NCI-H774 (cell line): ENCODE measurements at places on chromosomes 7 and 10.

GRCh38 chr10:51667678-51668335 is 31.6 kb downstream of the CSTF2T start:
- no peak for DNase-seq

DNA sequence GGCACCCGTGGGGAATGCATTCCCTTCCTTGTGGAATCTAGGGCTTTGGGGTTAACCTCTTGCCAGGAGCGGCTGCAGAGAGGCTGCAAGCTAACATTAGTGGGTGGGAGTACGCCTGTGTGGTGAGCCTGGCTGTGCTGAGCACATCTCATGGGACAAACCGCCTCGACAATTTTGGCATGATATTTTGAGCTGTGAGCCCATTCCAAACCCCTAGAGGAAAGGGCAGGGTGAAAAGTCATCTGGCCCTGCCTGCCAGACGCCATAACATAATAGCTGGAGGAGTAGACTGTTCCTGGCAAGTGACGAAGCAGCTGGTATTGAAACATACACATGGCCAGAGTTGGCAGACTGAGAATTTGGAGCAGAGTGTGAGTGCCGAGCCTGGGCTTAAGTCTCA is 110.0 kb downstream of the TACC2 start:
- DNase-seq = no peak

DNA sequence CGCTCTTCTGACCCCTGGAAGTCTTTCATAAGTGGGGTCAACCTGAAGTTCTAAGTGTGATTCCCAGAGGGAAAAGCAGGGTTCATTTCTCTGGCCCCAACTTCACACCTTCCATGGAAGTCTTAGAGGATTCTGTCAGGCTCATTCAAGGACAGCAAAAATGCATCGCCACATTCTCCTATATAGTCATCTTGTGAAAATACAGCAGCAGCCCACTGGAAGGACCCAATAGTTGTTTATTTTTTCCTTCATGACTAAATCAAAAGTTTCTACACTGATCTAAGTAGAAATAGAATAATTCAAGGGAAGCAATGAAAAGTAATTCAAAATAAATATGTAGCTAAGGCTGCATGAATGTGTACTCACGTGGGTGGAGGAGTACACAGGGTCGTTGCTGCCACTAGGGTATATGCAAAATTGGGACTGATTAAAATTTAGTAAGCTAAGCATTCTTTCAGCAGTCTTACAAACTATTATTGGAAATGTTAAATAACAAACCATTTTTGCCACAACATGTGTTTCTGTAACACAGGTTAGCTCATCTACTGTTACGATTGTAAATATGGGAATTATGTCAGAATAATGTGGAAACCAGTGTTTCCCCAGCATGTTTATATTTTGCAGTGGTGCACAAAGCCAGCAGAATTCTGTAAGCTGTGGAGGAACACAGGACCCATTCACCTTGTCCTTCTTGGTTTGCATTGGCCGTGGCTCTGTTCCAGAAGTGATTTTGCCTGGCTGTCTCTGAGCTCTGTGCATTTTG is 33.5 kb downstream of the EEPD1 start:
- no peak for DNase-seq

DNA sequence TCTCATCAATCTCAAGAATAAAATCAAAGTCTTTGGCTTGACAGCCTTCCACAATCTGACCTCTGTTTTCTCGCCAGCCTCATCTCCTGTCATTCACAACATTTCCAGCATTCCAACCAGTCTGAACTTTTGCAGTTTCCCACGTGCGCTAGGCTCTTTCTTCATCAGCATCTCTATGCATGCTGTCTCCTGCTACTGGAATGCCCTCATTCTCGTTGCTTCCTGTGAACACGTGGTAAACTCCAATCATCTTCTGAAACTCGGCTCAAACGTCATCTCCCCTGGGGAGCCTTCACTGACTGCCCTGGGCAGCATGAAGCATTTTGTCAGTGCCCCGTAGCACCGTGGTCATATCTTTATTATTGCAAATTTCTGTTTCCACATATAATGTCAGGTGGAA is 12.2 kb upstream of the RSBN1L start:
- no peak for DNase-seq

DNA sequence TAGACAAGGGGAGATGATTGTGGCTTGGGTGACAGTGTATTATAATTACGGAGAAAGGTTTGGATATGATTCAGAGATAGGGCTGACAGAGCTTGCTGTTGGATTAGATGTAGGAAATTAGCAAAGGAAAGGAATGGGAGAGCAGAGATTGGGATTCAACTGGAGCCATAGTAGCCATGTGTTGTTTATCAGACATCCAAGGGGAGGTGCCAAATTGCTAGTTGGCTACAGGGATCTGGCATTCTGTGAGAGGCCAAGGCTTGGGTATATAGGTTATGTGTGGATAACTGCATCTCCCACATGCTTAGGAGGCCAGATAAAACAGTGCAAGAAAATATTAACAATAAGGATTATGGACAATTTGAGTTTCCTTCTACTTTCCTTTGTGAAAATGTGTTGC is 34.9 kb downstream of the CSGALNACT2 start:
- no peak for DNase-seq

- no peak for DNase-seq
Measured at GRCh38 chr7:43469051-43469450, 113.9 kb upstream of the STK17A start.

GRCh38 chr7:98334081-98334480 is 52.6 kb downstream of the BRI3 start:
- DNase-seq = no peak

DNA sequence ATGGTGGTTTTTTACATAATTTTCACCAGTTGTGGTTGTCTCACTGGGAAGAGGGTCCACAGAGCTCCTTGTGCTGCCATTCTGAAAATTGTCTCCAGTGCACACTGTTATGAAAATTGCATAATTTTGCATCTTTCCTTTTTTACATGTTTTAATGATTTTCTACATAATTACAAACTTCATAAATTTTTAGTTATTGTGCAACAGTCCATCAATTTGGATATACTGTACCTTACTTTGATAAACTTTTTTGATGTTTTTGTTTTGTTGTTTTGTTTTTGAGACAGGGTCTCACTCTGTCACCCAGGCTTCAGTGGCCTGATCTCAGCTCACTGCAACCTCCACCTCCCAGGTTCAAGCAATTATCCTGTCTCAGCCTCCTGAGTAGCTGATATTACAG is 70.6 kb upstream of the AUTS2 start:
- no peak for DNase-seq

GRCh38 chr7:110001254-110001938 is 1089.5 kb upstream of the LRRN3 start:
- DNase-seq = no peak

DNA sequence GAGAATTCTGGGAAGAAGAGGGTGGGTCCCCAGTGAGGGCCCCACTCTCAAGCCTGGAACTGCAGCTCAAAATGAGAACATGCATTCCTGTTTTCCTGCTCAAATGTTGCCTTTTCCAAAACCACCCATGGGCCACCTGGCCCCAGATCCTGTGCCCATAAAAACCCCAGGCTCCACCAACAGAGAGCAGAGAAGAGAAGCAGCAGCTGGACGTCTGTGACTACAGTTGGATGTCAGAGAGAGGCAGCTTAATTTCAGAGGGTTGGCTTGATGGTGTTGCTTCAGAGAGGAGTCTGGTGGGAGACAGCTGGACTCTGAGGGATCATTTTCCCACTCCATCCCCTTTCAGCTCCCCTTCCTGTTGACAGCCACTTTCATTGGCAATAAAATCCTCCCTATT is 256.4 kb downstream of the FZD1 start:
- DNase-seq = no peak

GRCh38 chr10:70715853-70716795 is 43.8 kb downstream of the ADAMTS14 start:
- no peak for DNase-seq
